ENCODE measurements at places on chromosomes 7 and 10. TPM values are rescaled to one million over a fixed set of nuclear protein-coding genes. Genes with fewer than 3 reads are reported as not detected.

DNA sequence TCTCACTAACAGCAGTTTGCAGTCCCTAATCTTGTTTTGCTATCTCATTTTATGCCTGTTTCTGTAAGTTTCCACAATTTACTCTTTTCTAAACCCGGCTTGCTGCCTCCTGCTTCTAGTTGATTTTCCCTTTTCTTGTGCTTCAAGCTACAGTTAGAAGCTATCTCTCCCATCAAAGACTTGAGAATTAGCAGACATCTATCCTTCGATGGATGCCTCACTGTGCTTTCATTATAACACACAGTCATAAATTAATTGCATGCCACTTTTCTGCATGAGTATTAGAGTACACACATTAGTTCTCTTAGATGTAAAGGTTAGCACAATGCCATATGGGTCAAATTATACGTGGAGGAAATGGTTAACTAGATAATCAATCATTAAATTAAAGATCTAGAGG lies 48.7 kb downstream of the SEMA3A start:
- no peak overlapping the region for H3K4me3 ChIP-seq
- H3K27me3 ChIP-seq = no peaks in the 10 kb centered on the region
- H3K36me3 ChIP-seq = no peaks in the 10 kb centered on the region
- no peaks in the 10 kb centered on the region for H3K4me1 ChIP-seq

- no peak overlapping the region for H3K4me3 ChIP-seq
- DNase-seq = no peak
- H3K27ac ChIP-seq = no peak overlapping the region
- no peaks in the 10 kb centered on the region for H3K4me1 ChIP-seq
These were observed 8.2 kb downstream of the CNNM1 start for GRCh38 chr10:99337311-99337811.

DNA sequence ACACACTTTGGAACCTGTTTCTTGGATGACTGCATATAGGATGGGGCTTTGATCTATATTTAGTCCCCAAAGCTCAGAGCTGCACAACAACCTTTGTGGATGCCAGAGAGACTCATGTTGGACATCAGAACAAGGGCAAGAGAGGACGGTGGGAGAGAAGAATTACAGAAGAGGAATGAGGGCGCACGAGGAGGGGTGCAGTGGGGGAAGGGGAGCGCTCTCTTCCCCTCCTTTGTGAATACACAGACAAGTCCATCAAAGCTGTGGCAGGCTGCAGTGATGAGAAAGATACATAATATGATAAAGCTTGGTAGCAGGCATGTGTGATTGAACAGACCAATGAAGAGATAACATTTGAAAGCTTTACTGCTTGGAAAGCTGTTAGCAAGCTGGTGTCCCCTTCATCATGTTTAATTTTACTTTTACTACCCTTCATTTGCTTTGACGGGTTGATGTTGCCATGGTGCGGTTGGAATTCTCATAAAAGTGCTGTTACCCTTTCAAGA lies 857.8 kb downstream of the KCNMA1 start:
- no peak overlapping the region for H3K27ac ChIP-seq
- H3K4me1 ChIP-seq = no peaks in the 10 kb centered on the region
- no peak for DNase-seq
- H3K4me3 ChIP-seq = no peak overlapping the region

Gene THSD7A
- not detected for total RNA-seq
